ENCODE measurements at places on chromosomes 2 and 18. TPM values are rescaled to one million over a fixed set of nuclear protein-coding genes. Genes with fewer than 3 reads are reported as not detected.

GRCh38 chr18:31679791-31680432 lies 4.5 kb downstream of the B4GALT6 start:
- no peak overlapping the region for H3K4me3 ChIP-seq
- no peaks in the 10 kb centered on the region for H3K27me3 ChIP-seq
- no peaks in the 10 kb centered on the region for H3K4me1 ChIP-seq
- no peak for DNase-seq
- no peak overlapping the region for H3K27ac ChIP-seq
- H3K36me3 ChIP-seq = no peaks in the 10 kb centered on the region

SERPINB4 gene
- not detected for total RNA-seq

DNA sequence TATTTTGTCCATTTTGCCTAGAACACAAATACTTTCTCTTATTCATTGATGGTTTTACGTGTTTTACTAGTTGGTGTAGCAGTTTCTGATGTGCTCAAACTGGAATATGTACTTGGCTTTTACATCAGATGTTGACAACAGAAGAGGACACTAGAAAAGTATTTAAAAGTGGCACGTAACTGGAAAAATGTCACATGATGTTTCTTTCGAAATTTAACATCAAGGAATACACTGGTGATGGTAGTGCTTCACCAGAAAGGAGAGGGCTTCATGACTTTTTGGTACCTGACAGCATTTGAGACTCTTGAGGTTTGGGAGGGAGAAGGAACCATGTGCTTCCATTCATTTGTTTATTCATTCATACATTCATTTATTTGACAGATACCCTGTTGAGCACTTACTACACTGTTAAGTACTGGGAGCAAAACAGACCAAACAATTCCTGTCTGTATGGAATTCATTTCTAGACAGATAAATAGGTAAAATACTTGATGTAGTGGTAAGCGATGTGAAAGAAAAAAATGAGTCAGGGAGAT lies 1.5 kb downstream of the GIGYF2 start:
- peak overlapping the region; percentile 93 for H3K27ac ChIP-seq
- DNase-seq = no peak
- peak overlapping the region; percentile 67 for H3K4me3 ChIP-seq
- H3K27me3 ChIP-seq = no peaks in the 10 kb centered on the region

GRCh38 chr2:162113776-162114168 lies 38.3 kb downstream of the GCG start:
- no peaks in the 10 kb centered on the region for H3K36me3 ChIP-seq
- no peaks in the 10 kb centered on the region for H3K27me3 ChIP-seq
- H3K4me3 ChIP-seq = no peak overlapping the region
- DNase-seq = peak; percentile 37
- peaks cover 11% of the 10 kb centered on the region for H3K4me1 ChIP-seq

TWIST2 gene
- total RNA-seq = 3.0 TPM

VWA3B gene
- 0.87 TPM for total RNA-seq

DNA sequence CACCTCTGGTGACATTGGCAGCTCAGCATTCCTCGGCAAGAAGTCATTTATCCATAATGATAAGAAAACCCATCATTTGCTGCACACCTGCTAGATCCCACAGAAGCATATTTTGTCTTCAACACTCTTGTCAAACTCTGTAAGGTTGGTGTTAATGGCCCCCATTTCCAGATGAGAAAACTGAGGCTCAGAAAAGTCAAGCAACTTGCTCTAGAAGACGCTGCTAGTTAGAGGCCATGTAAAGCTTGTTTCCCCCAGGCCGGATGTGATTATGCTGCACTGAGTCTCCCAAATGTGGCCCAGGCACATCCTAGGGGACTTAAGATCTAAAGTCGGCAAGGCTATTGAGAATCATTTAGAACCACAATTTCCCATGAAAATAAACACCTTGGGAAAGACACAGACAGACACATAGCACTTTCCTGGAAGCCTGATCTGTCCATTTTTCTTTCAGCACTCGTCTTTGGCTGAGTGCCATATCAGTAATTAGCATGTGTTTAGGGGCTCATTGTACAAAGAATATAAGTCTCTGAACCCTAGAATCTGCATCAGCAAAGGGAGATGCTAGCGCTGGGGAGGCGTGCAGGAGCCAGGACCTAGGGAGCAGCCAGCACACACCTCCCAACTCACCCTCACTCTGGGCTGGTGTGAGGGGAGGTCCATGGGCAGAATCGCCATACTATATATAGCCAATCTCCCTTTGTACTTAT lies 39.3 kb downstream of the C1QL2 start:
- DNase-seq = no peak
- no peak overlapping the region for H3K27ac ChIP-seq
- peaks cover 45% of the 10 kb centered on the region for H3K27me3 ChIP-seq

GRCh38 chr2:127115471-127116199 lies 8.7 kb upstream of the BIN1 start:
- H3K4me3 ChIP-seq = no peak overlapping the region
- no peak for DNase-seq
- no peak overlapping the region for H3K27ac ChIP-seq
- peaks cover 19% of the 10 kb centered on the region for H3K27me3 ChIP-seq
- H3K36me3 ChIP-seq = no peaks in the 10 kb centered on the region

DNA sequence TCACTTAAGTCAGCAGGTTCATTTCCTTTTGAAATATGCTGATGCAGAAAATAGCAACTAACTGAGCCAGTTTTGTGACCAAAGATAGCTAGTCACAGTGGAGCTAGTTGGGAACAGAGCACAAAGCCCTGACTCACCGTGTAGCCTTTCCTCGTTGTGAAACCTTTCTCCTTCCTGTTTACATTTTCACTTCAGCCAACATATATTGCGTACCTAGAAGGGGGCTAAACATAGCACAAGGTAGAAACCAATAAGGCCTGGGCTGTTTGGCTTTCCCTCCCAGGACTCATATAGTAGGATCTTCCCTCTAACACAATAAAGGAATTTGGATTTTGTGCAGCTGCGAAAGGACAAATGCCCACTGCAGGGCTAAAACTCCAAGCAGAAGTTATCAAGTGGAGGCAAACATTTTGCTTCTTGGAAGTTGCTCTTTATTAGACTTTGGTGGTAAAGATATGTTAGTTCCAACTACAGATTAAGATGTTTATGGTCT lies 24.5 kb upstream of the LPIN2 start:
- no peak overlapping the region for H3K27ac ChIP-seq
- no peaks in the 10 kb centered on the region for H3K27me3 ChIP-seq
- no peaks in the 10 kb centered on the region for H3K4me1 ChIP-seq
- no peak for DNase-seq
- H3K4me3 ChIP-seq = no peak overlapping the region

DNA sequence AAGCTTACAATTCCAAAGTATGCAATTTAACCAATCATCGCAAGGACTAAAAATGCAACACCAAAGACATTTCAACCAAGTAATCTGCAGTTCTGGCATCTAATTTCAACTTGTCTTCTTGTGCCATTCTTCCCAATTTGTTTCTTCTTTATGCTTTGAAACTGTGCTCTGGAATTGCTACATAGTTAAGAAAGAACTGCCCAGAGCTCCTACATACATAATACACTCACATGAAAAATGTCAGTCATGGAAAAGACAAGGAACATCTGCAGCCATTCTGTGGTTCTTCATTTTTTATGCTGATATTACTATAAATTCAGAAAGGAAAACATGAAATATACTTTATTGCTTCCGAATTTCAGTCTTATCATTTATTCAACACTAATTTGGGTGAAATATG lies 4.4 kb downstream of the EPB41L3 start:
- H3K27me3 ChIP-seq = peaks cover 25% of the 10 kb centered on the region
- H3K27ac ChIP-seq = no peak overlapping the region
- H3K4me3 ChIP-seq = no peak overlapping the region
- H3K36me3 ChIP-seq = no peaks in the 10 kb centered on the region

DNA sequence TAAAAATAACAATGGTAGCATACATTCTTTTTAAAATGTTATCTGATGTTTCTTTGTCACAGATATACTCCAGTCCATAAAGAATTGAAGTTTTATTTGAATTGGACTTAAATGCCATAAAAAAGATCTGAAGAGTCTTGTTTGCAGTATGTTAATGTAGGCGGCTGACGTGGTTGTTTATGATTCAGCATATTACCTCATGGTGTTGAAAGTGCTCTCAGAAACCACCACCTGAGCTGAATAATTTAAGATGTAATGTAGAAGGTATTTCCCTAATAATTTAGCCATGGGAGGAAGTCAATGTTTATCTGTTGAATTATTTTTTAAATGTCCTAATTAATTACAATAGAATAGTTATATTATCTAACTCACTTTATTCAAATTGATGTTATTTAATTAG lies 58.6 kb upstream of the CHN1 start:
- H3K36me3 ChIP-seq = peaks cover 30% of the 10 kb centered on the region
- no peak overlapping the region for H3K27ac ChIP-seq

DIS3L2 gene
- 23.3 TPM for total RNA-seq

- no peak overlapping the region for H3K27ac ChIP-seq
- H3K4me1 ChIP-seq = no peaks in the 10 kb centered on the region
- DNase-seq = no peak
- no peaks in the 10 kb centered on the region for H3K27me3 ChIP-seq
- no peak overlapping the region for H3K4me3 ChIP-seq
These were observed 51.8 kb upstream of the RAB27B start for GRCh38 chr18:54776282-54776977.

DNA sequence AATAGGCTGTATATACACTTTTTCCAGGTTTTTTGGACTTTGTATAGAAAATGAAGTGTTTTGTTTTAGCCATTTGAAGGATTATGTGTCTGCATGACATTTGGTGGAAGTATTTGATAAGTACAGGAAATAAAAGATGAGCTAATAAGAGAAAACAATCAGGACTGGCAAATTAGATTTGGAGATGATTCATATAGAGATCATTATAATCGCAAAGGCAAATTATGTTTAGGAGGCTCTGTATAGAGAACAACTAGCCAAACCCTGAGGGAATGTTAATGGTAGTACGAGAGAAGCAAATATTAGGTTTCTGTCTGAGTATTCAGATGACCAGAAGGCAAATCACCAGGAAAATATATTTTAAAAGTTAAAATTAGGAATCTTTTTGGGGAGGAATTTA lies 41.7 kb downstream of the PLCL1 start:
- H3K27me3 ChIP-seq = no peaks in the 10 kb centered on the region
- no peaks in the 10 kb centered on the region for H3K36me3 ChIP-seq
- no peak for DNase-seq
- no peak overlapping the region for H3K4me3 ChIP-seq
- H3K4me1 ChIP-seq = peaks cover 22% of the 10 kb centered on the region
- H3K27ac ChIP-seq = no peak overlapping the region

POTEJ gene
- total RNA-seq = not detected

CD8B2 gene
- not detected for total RNA-seq

DNA sequence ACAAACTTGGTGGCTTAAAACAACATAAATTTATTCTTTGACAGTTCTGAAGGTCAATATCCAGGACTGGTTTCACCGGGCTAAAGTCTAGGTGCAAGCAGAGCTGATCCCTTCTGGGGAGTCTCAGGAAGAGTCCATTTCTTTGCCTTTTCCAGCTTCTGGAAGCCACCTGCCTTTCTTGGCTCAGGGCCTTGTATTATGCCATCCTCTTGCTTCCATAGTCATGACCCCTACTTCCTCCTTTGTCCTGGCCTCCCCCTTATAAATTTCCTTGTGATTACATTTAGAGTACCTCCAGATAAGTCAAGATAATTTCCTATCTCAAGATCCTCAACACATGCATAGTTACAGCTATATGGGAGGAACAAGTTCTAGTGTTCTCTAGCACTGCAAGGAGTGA lies 1089.5 kb downstream of the LRP1B start:
- H3K4me3 ChIP-seq = no peak overlapping the region
- no peaks in the 10 kb centered on the region for H3K36me3 ChIP-seq
- DNase-seq = no peak
- no peaks in the 10 kb centered on the region for H3K4me1 ChIP-seq

- H3K27ac ChIP-seq = peak overlapping the region; percentile 71
- no peak overlapping the region for H3K4me3 ChIP-seq
- DNase-seq = no peak
These were observed 59.9 kb downstream of the RNF152 start for GRCh38 chr18:61832858-61833257.

- DNase-seq = no peak
- H3K4me3 ChIP-seq = no peak overlapping the region
- H3K4me1 ChIP-seq = no peaks in the 10 kb centered on the region
- H3K36me3 ChIP-seq = peaks cover 11% of the 10 kb centered on the region
- H3K27ac ChIP-seq = no peak overlapping the region
These were observed 53.3 kb upstream of the NARS1 start for GRCh38 chr18:57674891-57675290.

KIAA1328 gene
- 4.3 TPM for total RNA-seq

GRCh38 chr18:35030277-35030989 lies 10.8 kb upstream of the MAPRE2 start:
- H3K36me3 ChIP-seq = no peaks in the 10 kb centered on the region
- peak overlapping the region; percentile 33 for H3K4me3 ChIP-seq
- no peak for DNase-seq
- no peaks in the 10 kb centered on the region for H3K27me3 ChIP-seq
- H3K4me1 ChIP-seq = peaks cover 8% of the 10 kb centered on the region

- H3K27ac ChIP-seq = no peak overlapping the region
- no peaks in the 10 kb centered on the region for H3K36me3 ChIP-seq
- no peaks in the 10 kb centered on the region for H3K4me1 ChIP-seq
- DNase-seq = no peak
- H3K4me3 ChIP-seq = no peak overlapping the region
- H3K27me3 ChIP-seq = no peaks in the 10 kb centered on the region
These were observed 992.2 kb upstream of the PIK3C3 start for GRCh38 chr18:40962784-40963183.

GRCh38 chr2:143581134-143581533 lies 451.9 kb downstream of the ARHGAP15 start:
- no peaks in the 10 kb centered on the region for H3K4me1 ChIP-seq
- no peaks in the 10 kb centered on the region for H3K27me3 ChIP-seq
- no peak overlapping the region for H3K27ac ChIP-seq
- H3K36me3 ChIP-seq = no peaks in the 10 kb centered on the region
- no peak for DNase-seq

Data from heart right ventricle (tissue), 16 donors.